Smooth muscle cell of trachea (primary cell): ENCODE measurements at places on chromosomes 1 and 21. TPM values are rescaled to one million over a fixed set of nuclear protein-coding genes. Genes with fewer than 3 reads are reported as not detected.

The DDR2 gene
- total RNA-seq: 213 and 271 TPM in 2 replicates

The LEFTY2 gene
- total RNA-seq: not detected in 2 replicates

The FTCD gene
- total RNA-seq: 1.7 TPM in 1 of 2 replicates, not detected in the other

The KCNH1 gene
- 0.15 TPM in 1 of 2 replicates, not detected in the other for total RNA-seq

The LEMD1 gene
- not detected in 2 replicates for total RNA-seq

The PLA2G2C gene
- not detected in 2 replicates for total RNA-seq
